ENCODE measurements at places on chromosomes 13 and 19.

- DNase-seq = no peak
Observed at GRCh38 chr13:76622315-76623040, 263.7 kb downstream of the KCTD12 start.

DNA sequence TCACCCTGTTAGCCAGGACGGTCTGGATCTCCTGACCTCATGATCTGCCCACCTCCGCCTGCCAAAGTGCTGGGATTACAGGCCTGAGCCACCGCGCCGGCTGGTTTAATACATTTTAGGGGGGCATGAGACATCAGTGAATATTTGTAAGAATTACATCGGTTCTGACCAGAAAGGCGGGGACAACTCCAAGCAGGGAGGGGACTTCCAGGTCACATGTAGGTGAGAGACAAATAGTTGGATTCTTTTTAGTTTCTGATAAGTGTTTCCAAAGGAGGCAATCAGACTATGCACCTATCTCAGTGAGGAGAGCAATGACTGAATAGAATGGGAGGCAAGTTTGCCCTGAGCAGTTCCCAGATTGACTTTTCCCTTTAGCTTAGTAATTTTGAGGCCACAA, 3.7 kb upstream of the ZNF552 start:
- no peak for DNase-seq

GRCh38 chr13:76708138-76708688, 178.0 kb downstream of the KCTD12 start:
- DNase-seq = no peak

- DNase-seq = no peak
Observed at GRCh38 chr13:78680576-78681350, 21.8 kb upstream of the OBI1 start.

GRCh38 chr13:51518827-51519226, 65.4 kb upstream of the WDFY2 start:
- DNase-seq = peak; percentile 11

- no peak for DNase-seq
Observed at GRCh38 chr13:111620166-111620565, 299.7 kb downstream of the TEX29 start.

GRCh38 chr13:23858546-23858945, 30.7 kb downstream of the MIPEP start:
- DNase-seq = no peak

DNA sequence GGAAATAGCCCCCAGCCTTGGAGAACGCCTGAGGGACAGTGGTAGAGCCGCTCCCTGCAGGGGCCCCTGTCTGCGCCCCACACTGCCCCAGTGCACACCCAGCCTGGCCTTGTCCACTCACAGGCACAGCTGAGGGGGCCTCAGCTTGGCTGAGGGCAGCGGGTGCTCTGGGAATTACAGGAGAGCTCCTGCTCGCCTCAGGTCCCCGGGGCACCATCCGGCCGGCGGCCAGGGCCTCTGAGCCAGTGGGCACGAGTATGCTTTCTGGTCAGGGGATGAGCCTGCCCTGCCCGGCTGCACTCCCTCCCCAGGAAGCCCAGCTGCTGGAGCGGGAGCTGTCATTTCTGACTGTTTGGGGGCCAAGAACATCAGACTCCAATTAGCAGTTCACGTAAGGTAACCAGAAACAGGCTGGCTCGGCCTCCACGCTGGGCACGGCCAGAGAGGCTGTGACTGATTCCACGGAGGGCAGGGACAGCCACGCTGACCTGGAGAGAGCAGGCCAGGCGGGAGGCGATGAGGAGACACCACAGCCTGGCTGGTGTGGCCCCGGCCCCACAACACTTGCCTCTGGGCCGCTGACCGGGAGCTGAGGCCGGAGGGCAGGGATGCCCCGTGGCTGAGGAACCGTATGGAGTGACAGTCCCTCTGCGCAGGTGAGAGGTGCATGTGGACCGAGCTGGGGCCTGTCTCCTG, 15.4 kb downstream of the CEBPG start:
- DNase-seq = no peak

- DNase-seq = no peak
Observed at GRCh38 chr19:41296433-41296871, 13.5 kb upstream of the CCDC97 start.

DNA sequence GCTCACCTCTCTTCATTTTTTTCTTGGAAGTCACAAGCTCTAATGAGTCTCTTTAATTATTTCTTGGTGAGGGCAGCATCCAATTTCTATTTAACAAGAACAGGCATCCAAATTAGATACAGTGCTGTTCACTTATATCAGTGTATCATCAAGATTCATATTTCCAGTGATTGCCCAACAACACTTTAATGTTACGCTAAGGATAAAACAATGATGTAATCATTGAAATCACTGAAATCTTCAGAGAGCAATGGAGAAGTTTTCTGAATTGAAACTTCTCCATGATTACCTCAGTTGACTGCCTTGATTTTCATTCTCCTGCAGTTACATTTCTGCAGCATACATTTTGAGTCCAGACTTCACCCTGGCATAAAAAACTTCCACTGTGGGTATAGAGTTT, 17.1 kb upstream of the LRCH1 start:
- DNase-seq = no peak

DNA sequence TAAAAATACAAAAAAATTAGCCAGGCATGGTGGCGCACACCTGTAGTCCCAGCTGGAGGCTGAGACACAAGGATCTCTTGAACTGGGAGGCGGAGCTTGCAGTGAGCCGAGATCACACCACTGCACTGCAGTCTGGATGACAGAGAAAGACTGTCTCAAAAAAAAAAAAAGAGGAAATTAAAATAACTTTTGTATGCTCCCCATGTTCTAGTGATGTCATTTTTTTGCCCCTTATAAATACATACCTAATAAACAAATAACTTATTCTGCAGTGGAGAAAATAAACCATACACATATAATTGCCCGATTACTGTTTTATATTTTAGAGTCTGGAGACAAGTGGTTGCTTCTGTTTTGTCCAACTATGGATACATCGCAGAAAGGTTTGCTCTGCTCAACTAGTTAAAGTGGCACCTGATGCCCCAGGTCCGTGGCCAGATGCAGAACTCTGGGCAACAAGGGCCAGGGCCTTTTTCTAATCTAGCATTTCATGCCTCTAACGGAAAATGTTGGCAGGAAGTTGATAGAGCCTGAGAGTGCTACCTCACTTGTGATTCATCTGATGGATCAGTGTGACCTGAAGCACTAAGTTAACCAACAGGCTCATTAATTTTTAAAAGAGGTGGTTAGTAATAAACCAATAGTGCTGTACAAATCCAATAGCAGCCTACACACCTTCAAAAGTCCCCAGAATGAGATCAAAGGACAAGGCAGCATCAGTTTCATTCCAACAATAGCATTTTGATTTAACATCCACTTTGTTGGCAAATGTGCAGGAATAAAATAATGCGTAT, 18.8 kb downstream of the UBE2L5 start:
- DNase-seq = no peak

DNA sequence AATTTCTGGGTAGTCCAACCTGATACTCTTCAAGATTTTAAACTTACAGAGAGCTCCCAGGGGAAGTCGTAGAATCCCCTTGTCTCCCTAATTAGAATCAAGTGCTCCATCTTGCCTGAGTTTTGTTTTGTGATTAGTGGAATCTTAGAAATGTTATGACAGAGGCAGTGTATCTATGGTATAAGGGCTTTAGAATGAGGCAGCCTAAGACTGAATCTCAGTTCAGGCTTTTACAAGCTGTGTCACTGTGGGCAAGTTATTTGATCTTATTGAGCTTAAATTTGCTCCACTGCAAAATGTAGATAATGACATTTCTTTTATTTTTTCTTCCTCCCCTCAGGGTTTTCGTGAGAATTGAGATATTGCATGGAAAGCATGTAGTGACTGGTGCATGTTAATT, 215.5 kb downstream of the POSTN start:
- no peak for DNase-seq

GRCh38 chr19:42122691-42123607, 9.3 kb downstream of the POU2F2 start:
- DNase-seq = no peak

GRCh38 chr13:33845572-33846302, 27.8 kb downstream of the RFC3 start:
- DNase-seq = no peak

DNA sequence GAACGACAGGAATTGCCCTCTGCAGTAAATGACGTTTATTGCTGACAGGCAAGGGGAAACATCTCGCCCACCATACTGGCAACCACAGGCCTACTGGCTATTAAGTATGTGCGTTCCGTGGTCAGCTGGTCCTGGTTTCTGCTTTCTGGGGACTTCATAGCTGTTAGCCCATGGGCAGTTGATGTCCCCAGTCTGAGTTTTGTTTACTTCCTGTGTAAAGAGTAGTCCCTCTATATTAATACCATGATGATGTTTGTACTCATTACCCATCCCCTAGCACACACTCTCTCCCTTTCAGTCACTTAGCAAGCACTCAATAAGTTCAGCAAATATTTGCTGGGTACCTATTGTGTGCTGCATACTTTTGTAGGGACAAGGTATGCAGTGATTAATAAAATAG, 6.5 kb upstream of the MIA start:
- no peak for DNase-seq

- no peak for DNase-seq
Observed at GRCh38 chr13:73198991-73199411, 140.2 kb downstream of the KLF5 start.

- DNase-seq = peak; percentile 30
Observed at GRCh38 chr19:40803857-40804782, 5.1 kb downstream of the EGLN2 start.

GRCh38 chr19:44753932-44754749, 5.6 kb downstream of the BCL3 start:
- DNase-seq = peak; percentile 40

DNA sequence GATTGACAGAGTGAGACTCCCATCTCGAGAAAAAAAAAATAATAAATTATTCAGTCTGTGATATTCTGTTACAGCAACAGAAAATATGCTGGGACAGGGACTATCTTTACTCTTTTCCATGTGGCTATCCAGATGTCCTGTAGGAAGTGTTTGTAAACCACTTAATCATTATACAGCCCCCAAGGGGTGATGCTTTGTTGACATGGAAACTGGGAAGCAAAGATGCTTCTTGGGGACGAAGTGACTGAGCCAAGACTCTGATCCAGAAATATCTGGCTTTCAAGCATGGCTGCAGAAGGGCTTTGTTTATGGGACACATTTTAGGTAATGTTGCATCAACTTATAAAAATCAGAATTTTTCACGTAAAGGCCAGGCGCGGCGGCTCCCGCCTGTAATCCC, 5.4 kb downstream of the ZNF8 start:
- no peak for DNase-seq

- no peak for DNase-seq
Observed at GRCh38 chr13:79160818-79161217, 245.2 kb downstream of the RBM26 start.

GRCh38 chr19:45782162-45782691, at the start of gene DMPK:
Gene DMPK, minus strand, starts transcription at chr19:45782490. Its CDS starts 138 bp downstream, at chr19:45782352.
- DNase-seq = no peak

DNA sequence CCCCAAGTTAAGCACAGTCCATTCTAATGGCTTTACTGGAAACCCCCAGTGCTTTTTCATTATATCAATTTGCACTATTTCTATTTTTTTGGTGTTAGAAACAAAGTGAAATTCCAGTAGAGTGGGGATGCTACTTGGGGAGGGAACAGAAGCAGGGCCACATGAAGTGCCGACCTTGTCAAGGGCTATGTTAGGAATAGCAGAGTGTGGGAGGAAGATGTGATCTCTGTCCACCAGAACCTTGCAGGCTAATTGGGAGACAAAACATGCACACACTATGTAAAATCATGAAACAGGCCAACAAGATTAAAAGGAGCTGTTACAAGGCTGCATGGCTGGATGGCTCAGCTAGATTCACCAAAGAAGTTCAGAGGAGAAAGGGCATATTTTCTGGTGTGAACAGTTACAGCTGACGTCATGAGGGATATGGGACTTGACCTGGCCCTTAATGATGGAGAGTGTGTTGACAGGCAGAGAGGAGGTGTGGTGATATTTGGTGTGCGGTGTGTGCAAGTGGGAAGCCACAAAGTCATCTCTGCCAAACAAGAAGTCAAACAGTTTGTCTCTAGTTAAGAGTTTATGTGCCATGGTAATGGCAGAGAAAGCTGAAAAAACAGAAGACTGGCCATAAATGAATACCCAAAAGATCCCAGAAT, 318.4 kb upstream of the MAB21L1 start:
- DNase-seq = no peak

- DNase-seq = no peak
Observed at GRCh38 chr13:22536851-22537250, 643.9 kb upstream of the SGCG start.

GRCh38 chr13:110524541-110525257, 36.8 kb downstream of the RAB20 start:
- no peak for DNase-seq

- no peak for DNase-seq
Observed at GRCh38 chr13:87677043-87677495, 5.9 kb downstream of the SLITRK5 start.

- DNase-seq = peak; percentile 24
Observed at GRCh38 chr19:18349524-18350128, 9.2 kb downstream of the PGPEP1 start.

DNA sequence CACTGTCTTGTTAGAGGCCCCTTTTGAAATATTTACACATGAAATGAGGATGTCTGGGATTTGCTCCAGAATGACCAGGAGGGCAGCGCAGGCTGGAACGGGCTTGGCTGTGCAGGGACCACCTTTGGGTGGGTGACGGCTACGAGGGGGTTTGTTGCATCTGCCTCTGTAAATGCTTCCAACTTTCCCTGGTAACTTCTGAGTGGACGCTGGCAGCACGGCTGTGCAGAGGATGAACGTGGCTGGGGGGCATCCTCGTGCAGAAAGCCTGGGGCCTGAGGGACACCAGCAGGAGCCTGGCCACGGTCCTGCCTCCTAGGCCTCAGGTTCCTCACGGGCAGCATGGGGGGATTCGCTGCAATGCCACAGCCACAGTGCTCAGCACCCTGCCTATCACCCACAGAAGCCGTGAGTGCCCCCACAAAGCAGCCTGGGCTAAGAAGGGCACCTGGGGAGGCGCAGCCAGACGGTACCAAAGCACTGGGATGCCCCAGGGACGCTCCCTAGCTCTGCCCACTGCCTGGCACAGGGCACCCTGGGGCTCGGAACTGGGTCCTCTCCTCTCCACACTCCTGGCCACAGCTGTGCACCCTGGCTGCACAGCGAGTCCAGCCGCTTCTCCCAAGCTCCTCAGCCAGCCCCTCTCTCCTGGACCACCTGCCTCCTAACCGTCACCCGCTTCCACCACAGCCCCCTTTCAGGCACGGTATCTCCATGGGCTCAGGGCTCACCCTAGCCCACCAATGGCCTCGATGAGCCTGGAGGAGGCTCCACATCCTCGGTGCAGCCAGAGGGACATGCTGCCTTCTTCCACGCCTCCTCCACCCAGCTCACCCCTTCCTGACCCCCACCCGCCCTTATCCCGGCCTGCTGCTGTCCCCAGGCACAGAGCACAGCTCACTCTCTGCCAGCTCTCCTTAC, 44.5 kb downstream of the MLLT1 start:
- no peak for DNase-seq

- no peak for DNase-seq
Observed at GRCh38 chr13:105908586-105908985, 626.9 kb downstream of the EFNB2 start.

Data from immature natural killer cell (primary cell).